Activated T-cell treated with anti-CD3 and anti-CD28 coated beads, Interleukin-2, amount 50 U/mL, for 72 hours (primary cell): ENCODE measurements at places on chromosomes 2 and 18. TPM values are rescaled to one million over a fixed set of nuclear protein-coding genes. Genes with fewer than 3 reads are reported as not detected.

NDC80 gene
- 113 TPM for total RNA-seq

RTTN gene
- 27.6 TPM for total RNA-seq

PUS10 gene
- 11.9 TPM for total RNA-seq

PXDN gene
- total RNA-seq = 1.8 TPM

KLF11 gene
- 5.9 TPM for total RNA-seq

CHRNG gene
- not detected for total RNA-seq

TAF4B gene
- 29.2 TPM for total RNA-seq

SERPINB3 gene
- not detected for total RNA-seq

ANTXR1 gene
- not detected for total RNA-seq

HOXD10 gene
- total RNA-seq = not detected

CAPN14 gene
- 0.60 TPM for total RNA-seq

CEBPZOS gene
- 39.7 TPM for total RNA-seq

C1GALT1C1L gene
- total RNA-seq = 0.48 TPM

SANBR gene
- total RNA-seq = 4.6 TPM

IL37 gene
- not detected for total RNA-seq

MC5R gene
- total RNA-seq = not detected

PROKR1 gene
- total RNA-seq = not detected

NFATC1 gene
- 70.4 TPM for total RNA-seq

TSGA10 gene
- total RNA-seq = 14.4 TPM

ANKZF1 gene
- 117 TPM for total RNA-seq

NEUROD1 gene
- total RNA-seq = not detected

RRM2 gene
- total RNA-seq = 222 TPM

SLC14A1 gene
- 6.0 TPM for total RNA-seq

CENPO gene
- 38.6 TPM for total RNA-seq

SPHKAP gene
- total RNA-seq = not detected

SAG gene
- total RNA-seq = 0.02 TPM

METAP1D gene
- total RNA-seq = 9.9 TPM

KCNS3 gene
- not detected for total RNA-seq
